ENCODE measurements at places on chromosomes 7 and 10.

DNA sequence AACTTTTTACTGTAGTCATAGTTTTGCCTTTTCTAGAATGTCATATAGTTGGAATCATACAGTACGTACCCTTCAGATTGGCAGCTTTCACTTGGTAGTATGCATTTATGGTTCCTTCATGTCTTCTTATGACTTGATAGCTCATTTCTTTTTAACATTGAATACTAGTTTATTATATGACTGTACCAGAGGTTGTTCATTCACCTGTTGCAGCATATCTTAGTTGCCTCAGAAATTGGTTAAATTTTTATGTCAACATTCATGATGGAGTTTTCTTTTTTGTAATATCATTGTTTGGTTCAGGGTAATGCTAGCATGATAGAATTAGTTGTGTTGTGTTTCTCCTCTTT is 94.8 kb upstream of the CDK13 start:
- no peak for DNase-seq

- DNase-seq, result peak; percentile 4
Observed at GRCh38 chr7:121440857-121441503, 44.9 kb upstream of the FAM3C start.

GRCh38 chr7:10724449-10724848 is 249.2 kb upstream of the PHF14 start:
- DNase-seq, result no peak

DNA sequence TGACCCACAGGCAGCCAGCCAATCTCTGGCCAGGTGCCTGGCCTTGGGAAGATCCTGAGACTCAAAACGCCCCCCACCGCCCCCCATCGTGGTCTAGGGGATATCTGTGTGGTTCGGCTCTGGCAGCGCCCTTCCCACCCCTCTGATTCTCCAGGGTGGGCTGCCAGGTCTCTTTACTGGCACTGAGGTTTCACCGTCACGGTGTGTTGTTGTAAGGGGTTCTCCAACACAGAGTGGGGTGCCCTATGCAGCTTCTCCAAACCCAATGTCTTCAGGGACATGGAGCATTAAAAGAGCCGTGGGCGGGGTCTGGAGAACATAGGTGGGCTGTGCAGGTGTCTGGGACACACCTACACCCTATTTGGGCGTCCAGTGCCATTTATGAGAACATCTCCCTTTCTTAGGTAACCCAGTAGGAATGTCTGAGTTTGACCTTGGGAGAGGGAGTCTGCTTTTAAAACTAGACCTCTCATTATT is 1.5 kb downstream of the MAFK start:
- no peak for DNase-seq
